Esophagus mucosa (tissue), 1 donor: ENCODE measurements at places on chromosomes 1 and 21.

DNA sequence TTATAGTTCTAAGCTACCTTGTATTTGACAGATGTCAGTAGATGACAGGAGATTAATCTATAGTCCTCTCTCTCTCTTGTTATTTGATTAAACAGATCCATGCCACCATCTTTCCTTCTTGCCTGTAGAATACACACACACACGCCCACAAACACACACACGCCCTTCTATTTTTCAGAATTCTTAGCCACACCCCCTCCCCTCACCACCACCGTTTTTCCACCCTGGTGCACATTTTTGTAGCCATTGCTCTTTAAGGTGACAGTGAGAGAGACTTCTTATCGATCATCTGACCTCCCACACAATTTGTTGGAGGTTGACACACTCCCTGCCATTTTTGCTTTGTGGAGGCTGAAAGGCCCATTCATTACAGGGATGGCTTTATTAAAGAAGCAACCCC is 123.2 kb downstream of the NTNG1 start:
- no peak for ATAC-seq

GRCh38 chr1:92989936-92990583 is 28.8 kb upstream of the DIPK1A start:
- ATAC-seq = no peak

GRCh38 chr21:42609811-42610210 is 43.6 kb upstream of the PDE9A start:
- ATAC-seq = no peak

DNA sequence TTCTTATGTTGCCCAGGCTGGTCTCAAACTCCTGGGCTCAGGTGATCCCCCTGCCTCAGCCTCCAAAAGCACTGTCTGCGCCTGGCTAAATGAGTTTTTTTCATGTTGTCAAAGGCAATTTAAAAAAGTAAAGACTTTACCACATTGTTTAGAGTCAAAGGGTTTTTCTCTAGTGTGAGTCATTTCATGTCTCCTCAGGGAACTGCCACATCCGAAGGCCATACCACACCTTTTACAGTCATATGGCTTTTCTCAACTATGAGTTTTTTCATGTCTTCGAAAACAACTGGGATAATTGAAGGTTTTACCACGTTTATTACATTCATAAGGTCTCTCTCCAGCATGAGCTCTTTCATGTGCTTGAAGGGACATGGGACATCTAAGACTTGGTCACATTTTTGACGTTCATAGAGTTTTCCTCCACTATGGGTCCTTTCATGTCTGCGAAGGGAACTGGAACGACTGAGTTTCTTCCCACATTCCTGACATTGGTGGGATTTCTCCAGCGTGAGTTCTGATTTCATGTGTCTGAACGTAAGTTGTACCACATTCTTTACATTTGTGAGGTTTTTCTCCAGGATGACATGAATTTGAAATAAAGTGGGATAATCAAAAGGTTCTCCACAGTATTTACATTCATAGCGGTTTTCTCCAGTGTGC is 65.6 kb downstream of the UCHL5 start:
- ATAC-seq = peak; percentile 42

- no peak for ATAC-seq
These were observed 65.0 kb downstream of the RGS2 start for GRCh38 chr1:192873836-192874235.

- ATAC-seq = no peak
These were observed 34.1 kb upstream of the BTG2 start for GRCh38 chr1:203271018-203271743.

- ATAC-seq = no peak
These were observed 67.5 kb upstream of the DUSP10 start for GRCh38 chr1:221809091-221810029.

DNA sequence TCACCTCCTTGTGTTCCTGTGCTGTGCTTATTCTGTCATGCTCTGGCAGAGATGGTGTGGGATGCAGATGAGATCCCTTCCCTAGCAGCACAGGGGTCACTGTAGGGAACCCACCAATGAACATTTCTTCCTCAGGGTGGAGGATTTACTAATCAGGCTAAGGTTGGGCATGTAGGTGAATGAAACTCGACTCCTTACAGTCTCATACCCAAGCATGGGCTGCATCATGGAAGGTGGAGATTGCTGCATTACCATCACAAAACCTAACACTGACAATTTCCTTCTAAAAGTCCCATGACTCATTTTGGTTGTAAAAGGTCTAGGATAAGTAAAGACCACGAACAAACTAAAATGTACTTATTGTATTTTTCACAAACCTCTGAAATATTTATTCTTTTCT is 399.9 kb downstream of the DSCAM start:
- ATAC-seq = no peak

GRCh38 chr1:59432531-59433439 is 135.9 kb downstream of the FGGY start:
- ATAC-seq = no peak

- peak; percentile 92 for ATAC-seq
These were observed at the start of gene CR1L for GRCh38 chr1:207644852-207645634. Gene CR1L (plus strand): TSS chr1:207645133. CDS start chr1:207645234, 101 bp downstream.

DNA sequence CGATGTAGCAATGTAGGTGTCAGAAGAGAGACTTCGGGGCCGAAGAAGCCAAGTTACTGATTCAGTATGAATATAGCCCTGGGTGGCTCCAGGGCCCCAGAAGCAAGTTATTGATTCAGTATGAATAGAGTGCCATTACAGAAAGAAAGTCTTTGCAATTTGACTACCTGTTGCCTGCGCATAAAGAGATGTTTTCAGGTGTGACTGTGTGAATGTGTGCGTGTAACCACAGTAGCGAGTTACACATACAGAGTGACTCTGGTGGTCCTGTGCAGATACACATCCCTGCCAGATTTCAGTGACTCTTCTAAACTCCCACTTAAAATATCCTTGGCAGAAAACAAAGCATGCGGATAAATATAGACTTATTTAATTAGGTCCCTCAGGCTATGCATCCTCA is 142.7 kb upstream of the CD34 start:
- ATAC-seq = no peak

DNA sequence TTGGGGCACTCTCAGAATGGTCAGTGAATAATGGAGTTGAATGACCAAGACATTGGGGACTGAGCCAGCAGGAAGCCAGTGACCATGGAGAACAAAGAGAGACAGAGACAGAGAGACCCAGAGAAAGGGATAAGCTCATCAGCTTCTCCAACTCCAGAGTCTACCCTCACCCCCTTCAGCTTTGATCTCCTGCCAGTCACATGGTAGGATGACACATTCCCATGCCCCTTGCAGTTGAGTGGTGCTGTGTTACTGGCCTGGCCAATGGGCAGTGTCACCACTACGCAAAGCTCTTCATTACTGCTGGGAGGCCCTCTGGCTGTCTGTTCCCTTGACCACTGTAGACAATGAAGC is 643.5 kb downstream of the AJAP1 start:
- no peak for ATAC-seq

- ATAC-seq = no peak
These were observed 31.4 kb upstream of the DENND1B start for GRCh38 chr1:197806718-197807117.

GRCh38 chr21:41031701-41032220 is 136.2 kb upstream of the BACE2 start:
- ATAC-seq = no peak

- no peak for ATAC-seq
These were observed 344.6 kb upstream of the AJAP1 start for GRCh38 chr1:4309676-4310320.

- ATAC-seq = peak; percentile 59
These were observed at the start of gene THEMIS2 for GRCh38 chr1:27872059-27872801. Gene THEMIS2 (plus strand): TSS chr1:27872544. CDS start chr1:27872572, 28 bp downstream.

GRCh38 chr1:227785805-227786671 is 29.4 kb upstream of the PRSS38 start:
- ATAC-seq = no peak

DNA sequence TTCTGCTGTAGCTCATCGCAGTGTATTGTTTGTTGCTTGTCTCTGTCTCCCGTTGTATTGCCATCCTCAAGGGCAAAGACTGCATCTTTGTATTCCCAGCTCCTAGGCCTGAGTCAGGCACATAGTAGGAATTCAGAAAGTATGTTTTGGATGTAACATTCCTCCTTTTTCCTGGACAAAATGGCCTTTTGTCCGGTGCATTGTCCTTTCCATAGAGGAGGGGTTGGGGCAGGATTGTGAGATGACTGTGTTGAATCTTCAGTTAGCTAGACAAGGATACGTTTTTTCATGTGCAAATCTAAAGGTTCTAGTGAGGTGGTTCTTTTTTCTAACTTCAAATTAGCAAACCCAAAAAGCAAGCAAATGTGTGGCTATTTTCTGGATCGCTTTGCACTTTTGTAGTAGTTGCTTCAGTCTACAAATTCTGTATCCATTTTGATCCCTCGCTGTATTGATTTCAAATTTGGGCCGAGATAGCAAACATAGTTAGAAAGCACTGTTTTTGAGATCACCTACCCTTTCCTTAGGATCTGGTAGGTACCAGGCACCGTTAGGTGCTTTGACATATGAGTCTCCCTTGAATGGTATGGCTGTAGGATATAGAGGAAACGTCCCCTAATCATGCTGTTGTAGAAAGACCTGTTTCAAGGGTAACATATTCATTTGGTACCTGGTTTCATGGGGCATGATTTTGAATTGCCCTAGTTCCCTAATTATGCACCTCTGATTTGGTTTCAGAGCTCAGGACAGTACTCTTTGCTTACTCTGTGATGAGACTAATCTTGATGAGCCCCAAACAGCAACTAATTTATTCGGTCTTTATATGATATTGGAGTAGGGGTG is 1.2 kb downstream of the PPP1R8 start:
- ATAC-seq = no peak

DNA sequence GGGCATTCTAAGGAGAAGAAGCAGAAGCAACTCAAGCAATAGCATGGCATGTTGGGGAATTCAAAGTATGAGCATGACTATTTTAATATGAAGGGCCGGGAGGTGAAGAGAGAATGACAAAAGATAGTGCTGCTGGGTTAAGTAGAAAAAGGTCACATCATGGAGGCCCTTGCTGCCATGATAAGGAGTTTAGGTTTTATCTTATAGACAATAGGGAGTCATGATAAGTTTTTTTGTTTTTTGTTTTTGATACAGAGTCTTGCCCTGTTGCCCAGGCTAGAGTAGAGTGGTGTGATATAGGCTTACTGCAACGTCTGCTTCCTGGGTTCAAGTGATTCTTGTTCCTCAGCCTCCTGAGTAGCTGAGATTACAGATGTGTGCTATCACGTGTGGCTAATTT is 3.1 kb downstream of the BNIPL start:
- no peak for ATAC-seq

DNA sequence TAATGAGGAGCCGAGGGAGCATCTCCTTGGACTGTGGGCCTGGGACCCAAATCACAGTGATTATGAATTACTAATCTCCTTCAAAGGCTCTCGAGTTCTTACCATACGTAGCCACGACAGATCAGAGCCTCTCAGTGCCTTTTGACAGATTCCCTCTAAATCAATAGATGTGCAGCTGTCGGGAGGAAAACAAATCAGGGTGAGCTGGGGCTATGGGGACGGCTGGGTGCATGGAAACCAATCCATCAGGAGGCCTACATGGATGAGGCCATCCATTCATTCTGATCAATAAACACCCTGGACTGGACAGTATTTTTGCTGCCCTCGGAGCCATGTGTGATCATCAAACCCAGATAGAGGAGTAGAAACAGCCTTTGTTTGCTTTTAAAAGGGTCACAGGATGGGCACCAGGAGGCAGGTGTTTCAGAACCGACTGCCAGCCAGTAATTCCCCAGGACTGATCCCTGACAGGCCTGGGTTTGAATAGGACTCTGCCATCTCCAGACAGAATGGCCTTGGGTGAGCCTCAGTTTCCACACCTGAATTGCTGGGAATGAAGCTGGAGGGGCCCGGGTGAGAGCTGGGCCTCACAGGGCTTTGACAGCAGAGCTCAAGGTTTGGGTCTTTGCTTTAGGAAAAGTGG is 532.8 kb downstream of the MATN1 start:
- ATAC-seq = no peak

- ATAC-seq = peak; percentile 26
These were observed 66.3 kb upstream of the DIRAS3 start for GRCh38 chr1:68116643-68117235.

- no peak for ATAC-seq
These were observed 13.0 kb upstream of the IL10 start for GRCh38 chr1:206785182-206785765.
